ENCODE measurements at places on chromosomes 5 and 9. TPM values are rescaled to one million over a fixed set of nuclear protein-coding genes. Genes with fewer than 3 reads are reported as not detected.

DNA sequence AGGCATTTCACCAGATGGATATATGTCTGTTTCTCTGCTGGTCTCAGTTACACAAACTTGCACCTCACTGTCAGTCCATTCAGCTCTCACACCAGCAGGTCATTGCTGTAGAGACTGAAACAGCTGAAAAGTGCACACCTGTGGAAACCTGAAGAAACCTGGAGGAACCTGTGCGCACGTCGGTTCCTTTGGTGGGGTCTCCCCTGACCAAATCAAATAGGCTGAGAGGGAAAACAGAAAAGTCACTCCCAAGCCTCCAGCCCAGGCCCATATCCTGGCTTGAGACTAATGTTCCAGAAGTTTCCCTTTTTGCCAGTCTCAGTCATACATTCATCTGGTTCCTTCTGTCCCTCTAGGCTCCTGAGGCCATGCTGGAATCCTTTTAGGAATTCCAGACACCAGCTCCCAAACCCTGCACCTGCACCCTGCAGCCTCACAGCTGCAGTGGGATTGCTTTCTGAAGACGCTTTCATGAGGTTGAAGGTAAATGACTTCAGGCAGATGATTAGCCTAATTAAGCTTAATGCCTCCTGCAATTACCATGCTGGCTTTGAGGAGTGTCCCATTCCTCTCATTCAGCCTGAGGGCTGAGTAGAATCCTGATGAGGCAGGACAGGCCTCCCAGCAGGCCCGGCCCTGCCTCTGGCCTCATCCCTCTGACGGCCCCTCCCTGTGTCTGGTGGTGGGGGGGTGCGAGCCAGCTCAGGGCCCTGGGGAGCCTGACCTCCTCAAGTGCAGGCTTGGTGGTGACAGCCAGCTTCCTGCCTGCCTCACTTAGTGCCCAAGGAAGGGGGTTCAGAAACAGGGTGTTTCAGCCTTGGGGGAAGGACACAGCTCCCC lies 24.3 kb upstream of the CXCL14 start:
- no peak for DNase-seq

GRCh38 chr5:137220523-137220927 lies 278.6 kb downstream of the SPOCK1 start:
- no peak for DNase-seq

DNA sequence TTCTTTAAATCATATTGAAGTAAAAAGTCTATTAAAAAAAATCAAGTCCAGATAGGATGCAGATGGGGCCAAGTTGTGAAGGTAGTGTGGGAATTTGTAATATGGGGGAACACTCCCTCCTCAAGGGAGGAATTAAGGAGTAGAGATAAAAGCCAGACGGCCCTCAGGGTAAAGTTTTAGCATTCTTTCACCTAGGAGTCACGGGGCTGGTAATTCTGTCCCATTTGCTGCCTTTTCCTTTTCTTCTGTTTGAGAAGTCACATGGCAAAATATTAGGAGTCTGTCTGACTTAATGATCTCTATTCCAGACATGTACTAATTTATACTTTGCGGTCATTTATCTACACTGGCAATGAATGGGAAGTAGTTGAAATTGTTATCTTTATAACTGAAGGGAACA lies 61.9 kb downstream of the SNX24 start:
- no peak for DNase-seq

DNA sequence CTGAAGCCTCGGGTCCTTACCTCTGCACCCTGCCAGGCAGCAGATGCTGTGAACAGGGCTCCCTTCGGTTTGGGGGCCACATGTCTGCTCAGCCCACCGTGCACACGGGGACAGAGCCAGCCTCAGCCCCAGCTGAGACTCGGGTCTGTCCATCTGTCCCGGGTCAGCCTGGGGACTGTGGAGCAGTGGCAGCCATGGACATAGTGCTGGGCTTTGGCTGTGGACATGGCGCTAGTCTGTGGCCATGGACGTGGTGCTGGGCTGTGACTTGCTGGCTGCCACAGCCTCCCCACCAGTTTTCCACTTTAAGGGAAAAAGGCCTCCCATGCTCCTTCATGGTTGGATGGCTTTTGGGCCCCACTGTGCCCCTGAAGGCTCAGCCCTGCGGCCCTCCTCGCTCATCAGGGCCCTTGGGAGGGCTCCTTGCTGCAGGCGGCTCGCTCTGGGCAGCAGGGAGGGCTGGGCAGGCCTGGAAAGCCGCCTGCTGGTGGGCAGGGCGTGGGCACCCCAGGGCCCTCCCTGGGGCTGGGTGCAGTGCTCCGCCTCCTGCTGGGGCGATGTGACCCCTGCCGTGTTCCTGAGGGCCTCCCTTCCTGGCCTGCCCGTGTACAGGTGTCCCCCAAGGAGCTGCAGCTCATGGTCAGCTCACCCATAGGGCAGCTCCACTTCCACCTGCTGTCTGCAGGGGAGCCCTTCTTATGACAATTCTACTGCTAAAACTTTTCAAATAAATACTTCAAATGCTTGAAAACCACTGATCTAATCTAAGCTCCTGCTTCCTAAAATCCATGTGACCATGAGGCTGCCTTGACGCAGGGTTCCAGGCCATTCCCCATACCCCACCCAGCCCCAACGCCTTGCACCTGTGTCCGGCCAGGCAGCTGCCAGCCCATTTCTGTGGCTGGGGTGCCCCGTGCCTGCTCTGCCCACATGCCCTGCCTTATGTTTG lies 112.1 kb upstream of the LMX1B start:
- DNase-seq, result no peak

GRCh38 chr9:4680750-4681149 lies 1.4 kb downstream of the CDC37L1 start:
- no peak for DNase-seq

- no peak for DNase-seq
These were observed 10.2 kb downstream of the EXOC3 start for GRCh38 chr5:452978-453710.

DNA sequence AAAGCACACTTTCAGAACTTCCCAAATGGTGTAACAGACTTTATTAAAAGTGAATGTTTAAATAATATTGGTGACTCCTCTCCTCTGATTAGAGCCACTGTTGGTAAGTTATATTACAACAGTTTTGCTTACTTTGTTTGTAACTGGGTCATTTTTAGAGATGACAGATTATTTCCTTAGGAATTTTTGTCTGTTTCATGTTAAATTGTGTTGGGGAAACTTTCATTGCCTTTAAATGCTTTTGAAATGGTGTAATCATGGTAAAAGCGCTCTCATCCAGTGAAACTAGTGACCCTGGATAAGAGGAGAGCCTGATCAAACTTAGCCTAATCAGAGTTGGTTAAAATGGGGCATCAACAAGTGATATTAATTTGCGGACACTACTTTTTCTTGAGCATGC lies 39.4 kb downstream of the TNPO1 start:
- DNase-seq, result no peak

- peak; percentile 80 for DNase-seq
These were observed 106.7 kb downstream of the INSYN2B start for GRCh38 chr5:169873642-169874041.

GRCh38 chr9:131833083-131833482 lies 93.2 kb upstream of the RAPGEF1 start:
- no peak for DNase-seq

UGCG gene
- 12.8 TPM for total RNA-seq

GRXCR2 gene
- 5.5 TPM for total RNA-seq
